B cell (primary cell): ENCODE measurements at places on chromosomes 2 and 18.

DNA sequence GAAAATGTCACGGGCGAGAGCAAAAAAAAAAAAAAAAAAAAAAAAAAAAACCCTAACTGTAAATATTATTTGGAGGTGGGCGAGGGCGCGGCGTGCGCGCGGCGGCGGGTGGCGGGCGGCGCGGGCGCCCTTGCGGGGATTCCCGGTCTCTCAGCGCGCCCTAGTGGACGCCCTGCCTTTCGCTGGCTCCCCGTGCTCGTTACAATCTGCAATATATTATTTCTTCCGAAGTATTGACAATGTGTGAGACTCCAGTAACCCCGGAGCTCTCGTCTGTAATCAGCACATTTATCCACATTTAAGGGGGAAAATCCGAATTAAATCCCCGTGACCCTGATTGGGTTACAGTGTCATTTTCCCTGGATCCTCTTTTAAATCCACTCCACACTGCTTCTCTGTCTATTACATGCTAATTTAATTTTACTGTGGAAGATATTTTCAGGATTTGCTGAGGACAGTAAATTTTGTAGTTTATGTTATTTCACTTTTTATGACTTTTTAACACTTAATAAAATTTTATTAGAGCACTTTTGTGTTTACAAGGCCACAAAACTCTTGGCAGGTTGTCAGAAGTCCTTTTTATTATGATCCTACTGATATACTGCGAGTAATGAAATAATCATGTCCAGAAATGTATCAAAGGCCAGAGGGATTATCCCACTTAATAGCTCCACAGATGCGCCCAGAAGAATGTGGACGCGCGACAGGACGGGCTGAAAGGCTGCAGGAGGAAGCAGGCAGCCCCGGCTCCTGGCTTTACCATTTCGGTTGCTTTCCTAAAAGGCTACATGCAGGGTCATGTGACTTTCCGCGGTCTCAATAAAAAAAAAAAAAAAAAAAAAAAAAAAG is 369.1 kb downstream of the MTX2 start:
- peak; percentile 65 for DNase-seq

- no peak for DNase-seq
Measured at GRCh38 chr2:52054824-52055223, 1022.9 kb upstream of the NRXN1 start.

DNA sequence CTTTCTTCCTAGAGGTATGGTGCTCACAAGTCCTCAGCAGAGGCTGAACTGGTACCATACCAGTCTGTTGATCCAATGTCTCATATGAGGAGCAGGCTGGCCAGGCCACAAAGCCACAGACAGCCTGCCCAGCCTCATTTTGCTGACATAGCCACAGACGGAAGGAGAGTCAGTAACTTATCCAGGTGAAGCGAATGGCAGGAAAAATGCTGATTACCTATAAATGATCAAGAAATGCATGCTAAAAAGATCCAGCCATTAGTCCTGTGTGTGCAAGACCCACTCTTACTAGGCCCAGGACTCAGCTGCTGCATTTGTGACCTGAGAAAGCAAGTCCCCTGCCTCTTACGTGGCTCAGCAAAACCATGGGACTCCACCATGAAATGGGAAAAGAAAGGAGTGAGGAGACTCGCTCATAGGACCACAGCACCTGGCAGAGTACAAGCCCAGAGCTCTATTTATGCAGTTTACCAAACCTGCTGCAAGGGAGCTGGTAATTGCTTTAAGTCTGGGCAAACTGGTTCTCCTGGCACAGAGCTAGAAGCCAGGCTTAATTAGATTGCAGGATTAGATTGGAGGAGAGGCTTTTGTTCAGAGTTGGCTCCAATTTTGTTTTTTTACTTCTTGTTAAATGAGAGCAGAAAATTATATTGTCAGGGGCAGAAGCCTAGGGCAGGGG is 19.0 kb downstream of the RHOB start:
- DNase-seq: no peak

GRCh38 chr18:69408522-69408921 is 7.8 kb downstream of the DOK6 start:
- DNase-seq: no peak
